ENCODE measurements at places on chromosomes 7 and 10.
A peak's percentile ranks its signal among the peaks of the same experiment; 100 is the strongest.

- peak; percentile 79 for DNase-seq
Measured at GRCh38 chr7:123865517-123866117, 20.6 kb downstream of the HYAL4 start.

DNA sequence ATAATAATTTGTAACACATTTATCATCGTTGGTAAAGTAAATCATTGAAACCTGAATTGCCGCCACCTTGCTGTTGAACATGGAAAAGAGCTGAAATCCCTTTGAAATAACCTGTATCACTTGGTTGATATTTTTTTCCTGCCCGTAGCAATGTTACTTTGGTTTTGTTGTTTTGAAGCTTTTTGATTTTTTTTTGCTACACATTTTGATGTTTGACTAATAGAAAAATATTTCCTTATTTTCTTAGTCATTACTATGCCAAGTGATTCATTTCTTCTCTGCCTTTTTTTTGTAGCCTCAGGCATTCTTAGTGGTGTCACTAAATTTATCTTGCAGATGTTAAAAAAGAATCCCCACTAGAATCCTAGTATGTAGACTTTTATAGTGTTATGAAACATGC, 235.1 kb upstream of the MEOX2 start:
- DNase-seq, result no peak

- no peak for DNase-seq
Measured at GRCh38 chr7:48366096-48366495, 194.8 kb downstream of the ABCA13 start.

DNA sequence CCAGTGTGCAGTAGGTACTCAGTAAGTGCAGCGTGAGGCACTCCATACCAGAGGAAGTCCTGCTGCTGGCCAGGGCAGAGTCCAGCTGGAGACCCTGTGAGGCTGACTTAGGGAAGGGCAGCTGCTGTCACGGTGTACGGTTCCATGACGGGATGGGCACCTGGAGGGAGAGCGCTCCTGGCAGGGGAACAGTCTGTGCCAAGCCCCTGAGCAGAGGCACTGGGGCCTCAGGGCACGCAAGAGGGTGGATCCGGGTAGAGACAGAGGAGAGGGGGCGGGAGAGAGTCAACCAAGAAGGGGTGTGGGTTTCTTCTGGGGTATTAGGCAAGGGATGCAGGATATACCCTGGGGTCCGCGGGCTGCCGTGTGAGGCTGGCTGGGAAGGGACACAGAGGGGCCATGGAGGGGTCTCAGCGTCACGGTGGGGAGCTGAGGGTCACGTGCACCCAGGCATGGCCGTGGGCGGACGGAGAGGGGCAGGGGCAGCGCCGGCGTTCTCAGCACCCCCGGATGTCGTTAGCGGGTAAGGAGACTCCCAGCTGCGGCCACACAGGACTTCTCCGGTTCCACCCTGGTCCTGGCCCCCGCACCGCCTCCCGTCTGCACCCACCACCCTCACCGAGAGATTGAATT, 70.5 kb downstream of the MICALL2 start:
- DNase-seq, result no peak

GRCh38 chr7:29177963-29178600, 16.5 kb upstream of the CHN2 start:
- no peak for DNase-seq

DNA sequence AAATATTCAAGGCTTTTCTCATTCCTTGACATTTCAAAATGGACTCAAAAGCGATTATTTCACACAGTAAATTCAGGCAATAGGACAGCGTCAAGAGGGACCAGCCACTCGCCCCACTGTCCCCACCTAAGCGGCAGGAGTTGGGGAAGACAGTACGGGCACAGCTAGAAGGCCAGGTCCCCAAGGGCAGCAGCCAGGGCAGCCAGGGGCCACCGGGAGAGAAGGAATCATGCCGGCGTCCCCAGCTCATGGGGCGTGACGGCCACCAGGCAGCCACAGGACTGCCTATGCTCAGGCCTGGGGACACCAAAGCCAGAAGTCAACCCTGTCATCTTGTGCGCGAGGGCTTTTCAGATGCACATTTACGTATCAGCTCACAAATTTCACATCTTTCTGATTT, 225.7 kb upstream of the PPP2R2D start:
- DNase-seq, result no peak

DNA sequence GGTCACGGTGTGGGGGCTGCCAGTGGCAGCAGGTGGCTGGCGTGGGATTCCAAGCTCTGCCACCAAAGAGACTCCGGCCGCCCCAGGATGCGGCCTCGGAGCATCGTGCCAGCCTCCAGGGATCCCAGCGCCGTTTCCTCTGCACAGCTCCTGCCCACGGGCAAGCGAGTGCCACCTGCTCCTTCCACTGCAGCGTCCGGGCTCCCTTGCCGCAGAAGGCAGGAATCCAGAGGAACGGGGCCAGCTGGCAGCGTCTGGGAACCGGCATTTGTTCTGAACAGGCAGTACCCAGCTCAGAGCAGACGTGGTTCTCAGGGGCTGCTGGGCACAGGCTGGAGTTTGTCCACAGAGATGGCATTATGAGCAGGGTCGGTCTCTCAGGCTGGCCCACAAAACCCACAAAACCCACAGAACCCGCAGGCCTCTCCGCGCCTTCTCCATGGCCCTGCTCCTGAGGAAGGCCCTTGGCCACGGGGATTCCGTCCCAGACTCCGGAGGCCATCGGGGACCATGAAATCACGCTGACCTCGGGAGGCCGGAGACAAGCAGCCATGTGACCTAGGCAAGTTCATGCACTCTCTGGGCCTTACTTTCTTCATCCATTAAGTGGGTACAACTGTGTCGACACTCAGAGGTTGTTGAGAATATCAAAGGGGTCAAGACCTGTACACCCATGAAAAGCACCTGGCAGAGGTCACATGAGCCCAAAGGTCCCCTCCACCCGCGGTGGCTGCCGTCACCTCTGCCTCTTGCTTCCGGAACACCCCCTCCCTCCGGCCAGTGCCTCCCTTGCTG, 72.1 kb upstream of the TNRC18 start:
- DNase-seq, result no peak

DNA sequence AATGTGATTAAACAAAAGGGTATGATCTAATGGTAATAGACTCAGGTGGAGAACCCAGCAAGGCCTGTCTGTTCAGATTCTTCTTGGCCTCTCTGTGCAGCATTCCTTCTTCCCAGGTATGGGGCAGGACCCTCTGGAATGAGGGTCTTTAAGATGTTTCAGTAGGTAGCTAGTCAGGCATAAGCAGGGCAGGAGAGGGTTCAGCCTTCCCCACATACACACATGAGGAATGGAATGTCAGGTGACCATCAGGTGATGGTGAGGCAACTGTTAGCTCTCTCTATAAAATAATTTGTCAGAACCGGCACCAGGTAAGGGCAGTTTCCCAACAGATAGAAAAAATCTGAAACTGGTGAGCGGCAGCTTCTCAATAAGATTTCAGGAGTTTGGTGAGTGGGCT, 222.3 kb upstream of the PHYHIPL start:
- no peak for DNase-seq

DNA sequence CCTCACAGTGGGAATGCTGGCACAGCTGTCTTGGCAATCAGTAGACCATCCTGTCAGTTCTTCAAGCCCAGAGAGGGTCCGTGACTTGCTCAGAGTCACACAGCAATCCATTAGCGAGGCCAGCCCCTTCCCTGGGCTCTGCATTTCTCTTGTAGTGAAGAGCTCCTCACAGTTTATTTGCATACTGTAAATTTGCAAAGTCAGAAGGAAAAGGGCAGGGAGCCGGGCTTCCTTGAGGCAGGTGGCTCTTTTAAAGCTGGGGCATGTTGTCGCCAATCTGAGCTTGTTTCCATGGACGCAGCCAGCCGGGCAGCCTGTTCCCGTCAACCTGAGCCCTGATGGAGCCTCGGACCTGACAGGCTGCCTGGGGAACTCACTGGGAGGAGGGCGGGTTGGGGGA, 123.4 kb downstream of the CUX1 start:
- no peak for DNase-seq

- DNase-seq, result peak; percentile 76
Measured at GRCh38 chr10:96642973-96643372, 56.2 kb upstream of the TM9SF3 start.

GRCh38 chr7:94432281-94432670, 37.6 kb downstream of the COL1A2 start:
- no peak for DNase-seq

DNA sequence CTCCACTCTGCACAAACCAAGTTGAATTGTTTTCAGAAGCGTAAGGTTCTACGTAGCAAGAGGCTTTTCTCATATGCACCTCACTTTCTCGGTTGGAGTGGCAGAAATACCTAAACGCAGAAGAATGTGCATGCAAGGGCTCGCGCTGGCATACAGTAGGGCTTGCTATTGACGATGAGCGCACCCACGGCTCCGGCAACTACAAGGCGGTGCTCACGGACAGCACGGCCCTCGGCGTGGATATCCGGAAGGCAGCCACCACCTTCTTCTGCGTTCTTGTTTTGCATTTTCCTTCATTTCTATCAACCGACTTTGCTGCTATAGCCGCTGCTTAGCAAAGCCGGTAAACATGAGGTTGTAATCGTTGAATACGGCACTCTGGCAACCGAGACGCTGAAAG, 51.1 kb upstream of the UBE3C start:
- no peak for DNase-seq

DNA sequence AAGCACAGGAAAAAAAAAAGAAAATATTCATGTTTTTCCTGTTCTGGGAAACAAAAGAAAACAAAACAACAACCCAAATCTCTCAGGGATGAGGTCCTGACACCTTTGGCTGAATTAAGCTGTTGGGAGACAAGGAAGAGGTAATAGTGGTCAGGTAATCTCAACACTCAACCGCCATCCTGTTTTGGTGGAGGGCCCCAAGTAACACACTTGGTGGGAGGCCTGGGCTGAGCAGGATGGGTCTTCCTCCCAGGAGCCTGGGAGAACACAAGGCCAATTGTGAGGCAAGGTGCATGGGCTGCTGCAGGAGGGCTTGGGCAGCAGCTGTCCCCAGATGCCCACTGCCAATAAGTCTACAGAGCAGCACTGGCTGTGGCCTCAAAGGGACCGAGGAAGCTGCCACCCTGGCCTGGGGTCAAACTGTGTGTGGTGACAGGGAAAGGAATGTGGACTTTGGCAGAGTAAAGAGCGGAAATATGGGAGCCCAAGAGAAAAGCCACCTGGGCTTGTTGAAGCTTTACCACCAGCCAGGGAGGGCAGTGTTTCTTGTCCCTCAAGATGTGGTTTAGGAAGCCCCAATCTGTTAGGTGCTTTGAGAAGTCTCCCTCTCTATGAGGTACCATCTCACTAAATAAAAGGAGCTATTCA, 93.5 kb upstream of the SLC25A13 start:
- DNase-seq, result peak; percentile 4

DNA sequence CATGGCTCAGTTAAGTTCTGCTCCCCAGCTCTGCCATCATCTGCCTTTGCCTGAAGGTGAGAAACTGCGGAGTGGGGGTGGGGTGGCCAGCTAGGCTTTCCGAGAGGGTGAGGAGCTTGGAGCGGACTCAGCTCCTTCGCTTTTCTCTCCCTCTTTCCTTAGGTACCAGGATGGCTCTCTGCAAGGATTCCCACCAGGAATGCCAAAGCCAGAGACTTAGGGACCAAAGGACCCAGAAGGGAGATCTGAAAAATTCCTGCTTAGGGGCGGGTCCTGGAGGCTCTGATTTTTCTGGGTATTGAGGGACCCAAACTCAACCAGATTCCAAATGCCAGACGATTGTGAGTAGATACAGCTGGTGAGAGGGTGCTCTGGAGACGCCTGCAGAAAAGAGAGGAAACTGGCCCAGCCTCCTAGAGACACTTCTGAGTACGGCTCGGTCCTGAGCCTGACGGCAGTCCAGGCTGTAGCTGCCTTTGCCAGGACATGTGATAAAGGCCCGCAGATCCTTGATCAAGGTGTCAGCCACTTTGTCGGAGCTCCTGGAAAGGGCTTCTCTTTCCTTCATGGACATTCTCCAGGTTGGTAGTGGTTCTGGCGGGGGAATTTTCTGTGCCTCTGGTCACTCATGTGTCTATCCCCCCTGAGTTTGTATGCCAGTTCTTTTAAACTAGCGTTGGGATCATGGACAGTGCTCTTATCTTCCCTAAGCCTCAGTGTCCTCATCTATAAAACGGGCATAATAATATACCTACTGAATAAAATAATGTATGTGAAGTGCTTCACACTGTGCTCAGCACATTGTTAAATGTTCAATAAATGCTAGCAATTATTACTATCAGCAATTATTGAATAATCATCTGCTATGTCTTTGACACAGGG, 42.5 kb upstream of the BTRC start:
- DNase-seq, result peak; percentile 24

- DNase-seq, result no peak
Measured at GRCh38 chr7:22582863-22583622, 83.1 kb upstream of the STEAP1B start.

- peak; percentile 14 for DNase-seq
Measured at GRCh38 chr7:29609162-29610037, 45.8 kb downstream of the PRR15 start.

DNA sequence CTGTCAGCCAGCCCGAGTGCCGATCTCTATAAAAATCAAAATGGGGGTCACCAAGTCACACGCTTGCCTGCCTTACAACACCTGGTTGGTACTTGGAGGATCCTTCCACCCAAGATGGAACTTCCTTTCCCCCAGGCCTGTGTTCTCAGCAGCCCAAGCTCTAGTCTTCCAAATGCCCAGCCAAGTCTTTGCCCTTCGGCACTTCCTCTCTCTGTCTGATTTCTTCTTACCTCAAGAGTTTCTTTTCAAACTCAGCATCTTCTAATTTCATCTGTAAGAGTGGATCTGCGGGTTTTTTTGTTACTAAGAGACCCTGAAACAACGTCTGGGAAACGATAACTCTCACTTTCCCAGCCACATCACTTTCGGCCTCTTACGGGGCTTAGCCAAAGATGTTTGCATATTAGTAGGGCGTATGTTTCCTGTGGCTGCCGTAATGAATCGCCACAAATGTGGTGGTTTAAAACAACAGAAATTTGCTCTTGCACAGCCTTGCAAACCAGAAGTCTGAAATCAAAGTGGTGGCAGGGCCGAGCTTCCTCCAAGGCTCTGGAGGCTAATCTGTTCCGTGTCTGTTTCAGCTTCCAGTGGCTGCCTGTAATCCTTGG, 219.9 kb downstream of the TCF7L2 start:
- DNase-seq, result no peak

DNA sequence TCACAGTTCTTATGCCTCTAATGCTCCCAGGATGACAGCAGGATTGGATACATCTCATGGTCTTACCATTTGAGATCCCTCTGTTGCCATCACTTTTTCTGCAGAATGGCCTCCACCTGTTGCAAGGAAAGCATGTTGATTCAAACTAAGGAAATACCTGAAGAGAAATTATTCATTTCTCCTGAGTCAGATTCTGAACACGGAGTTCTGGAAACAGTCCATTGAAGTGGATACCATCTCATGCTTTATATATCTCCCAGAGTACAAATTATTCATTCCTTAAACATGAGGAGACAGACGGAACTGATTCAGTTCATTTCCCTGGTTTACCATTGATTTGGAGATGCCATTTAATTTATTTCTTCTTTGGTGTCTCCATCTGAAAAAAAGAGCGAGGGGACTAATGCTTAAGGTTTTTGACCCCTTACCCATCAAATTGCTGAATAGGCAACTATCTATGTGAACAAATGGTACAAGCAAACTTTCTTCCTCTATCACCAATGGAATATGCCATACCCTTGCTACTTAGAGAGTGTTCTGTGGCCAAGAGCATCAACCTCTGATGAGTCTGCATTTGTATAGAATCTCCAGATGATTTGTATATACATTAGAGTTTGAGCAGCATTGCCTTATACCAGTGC, 305.0 kb upstream of the LRGUK start:
- DNase-seq, result no peak

Measured in NCI-H82 (cell line).